ENCODE measurements at places on chromosomes 13 and 19.

DNA sequence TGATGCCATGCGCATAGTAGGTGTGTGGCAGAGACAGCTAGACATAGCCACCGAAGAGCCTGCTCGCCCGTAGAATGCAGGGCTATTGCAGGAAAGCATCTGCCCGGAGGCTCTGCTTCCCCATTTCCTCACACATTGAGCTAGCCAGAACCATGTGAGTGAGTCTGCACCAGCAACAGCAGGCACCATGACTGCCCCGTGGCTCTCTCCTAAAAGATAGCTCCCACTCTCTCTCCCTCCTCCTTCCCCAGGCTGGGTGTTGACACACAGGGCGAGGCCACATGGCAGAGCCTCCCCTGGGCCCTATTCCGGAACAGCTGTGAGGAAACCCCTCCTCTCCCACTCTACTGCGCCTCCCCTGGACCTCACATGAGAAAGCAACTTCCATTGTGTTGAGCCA is 52.3 kb upstream of the ATP12A start:
- no peak for DNase-seq
- no peaks in the 10 kb centered on the region for H3K27me3 ChIP-seq
- H3K4me1 ChIP-seq = no peaks in the 10 kb centered on the region
- H3K36me3 ChIP-seq = no peaks in the 10 kb centered on the region
- no peak overlapping the region for H3K4me3 ChIP-seq

DNA sequence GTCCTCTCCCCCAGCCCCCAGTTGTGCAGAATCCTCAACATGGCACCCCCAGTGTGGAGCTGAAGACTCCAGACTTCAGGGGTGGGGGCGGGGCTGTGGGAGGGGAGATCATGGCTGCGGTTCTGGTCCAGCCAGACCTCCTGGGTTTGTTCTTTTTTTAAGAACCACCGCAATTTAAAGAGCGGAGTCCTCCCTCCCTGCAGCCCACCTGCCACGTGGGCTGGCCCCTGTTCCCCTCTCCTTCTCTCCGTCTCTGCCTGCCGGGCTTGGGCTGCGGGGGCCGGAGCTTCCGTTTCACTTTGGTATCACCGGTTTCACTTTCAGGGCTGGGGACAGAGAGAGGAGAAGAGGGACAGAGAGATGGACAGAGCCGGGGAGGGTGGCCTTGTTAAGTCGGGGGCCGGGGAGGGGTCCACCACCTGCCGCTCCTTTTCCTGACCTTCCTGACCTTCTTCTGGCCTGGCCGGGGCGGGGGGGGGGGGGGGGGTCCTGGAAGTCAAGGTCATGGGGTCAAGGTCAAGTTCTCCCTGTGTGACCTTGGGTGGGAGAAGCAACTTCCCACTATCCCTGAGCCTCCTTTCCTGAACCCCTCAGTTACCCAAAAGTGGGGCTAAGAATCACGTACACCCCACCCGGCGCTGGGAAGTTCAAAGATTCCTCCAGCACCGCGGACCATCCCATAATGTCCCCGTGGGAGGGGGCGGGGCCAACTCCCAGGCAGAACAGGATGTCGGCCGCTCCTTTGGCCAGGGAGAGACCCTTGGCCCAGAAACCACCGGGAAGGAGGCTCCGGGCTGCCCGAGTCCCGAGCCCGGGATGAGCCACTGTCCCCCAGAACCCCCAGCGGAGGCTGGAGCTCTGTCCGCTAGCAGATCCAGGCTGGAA is 11.3 kb upstream of the ZBTB7A start:
- peak; percentile 86 for DNase-seq
- H3K36me3 ChIP-seq = no peaks in the 10 kb centered on the region
- peak overlapping the region; percentile 45 for H3K27ac ChIP-seq
- H3K4me3 ChIP-seq = peak overlapping the region; percentile 48
- H3K4me1 ChIP-seq = peaks cover 16% of the 10 kb centered on the region

- no peaks in the 10 kb centered on the region for H3K27me3 ChIP-seq
- no peaks in the 10 kb centered on the region for H3K36me3 ChIP-seq
- no peak overlapping the region for H3K4me3 ChIP-seq
- no peaks in the 10 kb centered on the region for H3K4me1 ChIP-seq
- no peak for DNase-seq
- H3K27ac ChIP-seq = no peak overlapping the region
Measured at GRCh38 chr13:40047322-40047771, 391.9 kb downstream of the COG6 start.

DNA sequence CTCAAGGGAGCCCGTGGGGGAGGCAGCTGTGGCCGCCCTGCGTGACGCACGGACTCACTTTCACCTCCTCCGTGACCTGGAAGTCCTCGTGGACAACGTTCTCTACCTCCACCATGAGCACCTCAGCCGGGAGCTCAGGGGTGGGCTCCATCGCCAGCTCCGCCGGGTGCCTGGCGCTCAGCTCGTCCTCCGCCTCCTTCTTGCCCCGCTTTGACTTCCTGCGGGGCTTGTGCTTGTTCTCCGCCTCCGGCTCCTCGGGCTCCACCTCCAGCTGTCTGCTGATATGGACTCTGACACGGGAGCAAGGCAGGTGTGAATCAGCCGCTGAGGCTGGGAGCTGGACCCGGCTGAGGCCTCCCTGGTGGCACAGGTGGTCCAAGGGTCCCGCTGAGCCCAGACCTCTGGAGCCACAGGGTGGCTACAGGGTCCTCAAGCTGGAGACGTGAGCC is 8.2 kb downstream of the LONP1 start:
- no peaks in the 10 kb centered on the region for H3K27me3 ChIP-seq
- no peaks in the 10 kb centered on the region for H3K4me1 ChIP-seq
- no peak overlapping the region for H3K27ac ChIP-seq
- H3K4me3 ChIP-seq = no peak overlapping the region

DNA sequence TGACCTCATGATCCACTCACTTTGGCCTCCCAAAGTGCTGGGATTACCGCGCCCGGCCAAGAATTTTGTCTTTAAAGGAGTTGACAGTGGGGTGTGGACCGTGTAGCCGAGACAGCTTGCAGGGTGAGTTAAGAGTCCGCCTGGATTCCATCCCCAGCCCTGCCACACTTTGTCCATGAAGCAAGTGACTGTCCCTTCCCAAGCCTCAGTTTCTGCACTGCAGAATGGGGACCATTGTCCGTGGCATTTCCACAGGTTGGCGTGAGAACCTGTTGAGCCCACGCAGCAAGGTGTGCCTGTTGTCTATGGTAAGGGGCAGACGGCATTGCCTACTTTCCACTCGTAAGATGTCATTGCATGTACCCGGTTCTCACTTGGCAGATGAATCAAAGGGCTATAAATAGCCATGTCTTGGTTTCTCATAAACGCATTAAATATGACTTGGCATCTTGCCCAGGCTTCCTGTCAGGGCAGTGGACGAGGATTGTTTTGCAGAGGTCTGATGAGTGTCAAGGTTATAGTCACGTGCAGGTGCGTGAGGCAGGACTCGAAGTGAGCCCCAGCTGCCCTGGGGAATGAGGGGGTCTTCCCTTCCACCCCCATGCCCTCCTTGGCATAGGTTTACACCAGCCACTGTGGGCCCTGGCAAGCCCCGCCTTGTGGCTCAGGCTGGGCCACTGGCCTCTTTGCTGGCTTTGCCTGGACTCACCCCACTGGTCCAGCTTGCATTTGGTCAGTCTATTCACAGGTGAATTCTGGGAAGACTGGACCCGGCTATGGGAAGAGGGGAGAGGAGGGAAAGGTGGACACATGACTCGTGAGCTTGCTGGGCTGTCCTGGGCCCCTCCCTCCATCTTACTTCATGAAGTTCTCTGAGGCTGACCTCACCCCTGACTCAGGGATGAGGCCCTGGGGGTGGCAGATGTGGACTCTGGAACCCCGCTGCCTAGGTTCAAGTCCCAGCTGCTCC is 14.6 kb downstream of the FAM187B start:
- peak overlapping the region; percentile 88 for H3K27ac ChIP-seq
- no peaks in the 10 kb centered on the region for H3K27me3 ChIP-seq
- DNase-seq = peak; percentile 90

DNA sequence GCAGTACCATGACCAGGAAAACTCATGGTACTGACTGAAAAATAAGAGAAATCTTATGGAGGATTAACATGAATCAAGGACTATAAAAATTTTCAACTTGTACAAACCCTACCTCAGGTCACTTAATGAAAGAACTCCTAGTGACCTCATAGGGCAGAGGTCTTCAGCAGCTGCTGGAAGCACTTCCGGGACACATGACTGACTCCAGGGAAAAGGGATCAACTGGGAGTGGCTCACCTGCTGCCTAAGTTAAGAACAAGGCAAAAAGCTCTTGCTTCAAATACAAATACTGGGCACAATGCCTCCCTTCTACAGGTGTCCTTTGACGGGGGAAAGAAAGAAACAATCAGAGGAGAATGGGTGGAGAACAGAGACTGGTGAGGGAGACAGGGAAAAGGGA is 18.6 kb downstream of the DOCK9 start:
- H3K27me3 ChIP-seq = no peaks in the 10 kb centered on the region
- H3K4me1 ChIP-seq = peaks cover 50% of the 10 kb centered on the region
- no peak for DNase-seq
- H3K27ac ChIP-seq = peak overlapping the region; percentile 84
- peaks cover 9% of the 10 kb centered on the region for H3K36me3 ChIP-seq

DNA sequence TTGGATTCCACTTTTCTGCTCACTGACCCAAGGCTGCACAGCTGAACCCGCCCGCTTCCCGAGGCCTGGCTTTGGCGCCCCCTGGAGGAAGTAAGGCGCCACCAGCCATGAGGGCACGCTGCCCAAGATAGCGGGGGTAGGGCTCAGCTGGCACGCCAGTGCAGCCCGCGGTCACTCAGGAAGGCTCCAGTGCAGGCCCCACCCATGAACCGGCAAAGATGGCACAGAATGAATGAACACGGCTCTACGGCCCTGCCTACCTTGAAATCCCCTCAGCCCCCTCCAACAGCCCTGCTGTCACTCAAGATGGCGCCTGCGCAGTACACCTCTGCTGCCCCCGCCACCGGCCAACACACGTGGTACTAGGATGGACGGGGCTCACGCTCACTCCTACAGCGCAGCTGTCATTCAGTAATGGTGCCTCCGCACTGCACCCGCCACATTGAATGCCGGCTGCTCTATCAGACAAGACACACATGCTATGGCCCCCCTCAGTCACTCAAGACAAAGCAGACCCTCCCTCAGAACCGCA is 3.0 kb downstream of the PEG3 start:
- peaks cover 40% of the 10 kb centered on the region for H3K4me1 ChIP-seq
- H3K36me3 ChIP-seq = peaks cover 29% of the 10 kb centered on the region
- DNase-seq = peak; percentile 90
- H3K4me3 ChIP-seq = peak overlapping the region; percentile 72
- H3K27me3 ChIP-seq = no peaks in the 10 kb centered on the region

GRCh38 chr19:3606174-3606689 is 443 bp downstream of the TBXA2R start:
- H3K27ac ChIP-seq = no peak overlapping the region
- no peak for DNase-seq
- H3K4me3 ChIP-seq = peak overlapping the region; percentile 34
- H3K27me3 ChIP-seq = peaks cover 39% of the 10 kb centered on the region
- H3K36me3 ChIP-seq = peaks cover 3% of the 10 kb centered on the region

- H3K36me3 ChIP-seq = no peaks in the 10 kb centered on the region
- H3K4me3 ChIP-seq = no peak overlapping the region
- H3K27ac ChIP-seq = no peak overlapping the region
- DNase-seq = peak; percentile 6
- no peaks in the 10 kb centered on the region for H3K4me1 ChIP-seq
Measured at GRCh38 chr13:66565279-66565678, 664.9 kb downstream of the PCDH9 start.

- no peak overlapping the region for H3K4me3 ChIP-seq
- no peaks in the 10 kb centered on the region for H3K4me1 ChIP-seq
- DNase-seq = no peak
- H3K36me3 ChIP-seq = no peaks in the 10 kb centered on the region
Measured at GRCh38 chr19:34507414-34508067, 26.0 kb downstream of the WTIP start.

DNA sequence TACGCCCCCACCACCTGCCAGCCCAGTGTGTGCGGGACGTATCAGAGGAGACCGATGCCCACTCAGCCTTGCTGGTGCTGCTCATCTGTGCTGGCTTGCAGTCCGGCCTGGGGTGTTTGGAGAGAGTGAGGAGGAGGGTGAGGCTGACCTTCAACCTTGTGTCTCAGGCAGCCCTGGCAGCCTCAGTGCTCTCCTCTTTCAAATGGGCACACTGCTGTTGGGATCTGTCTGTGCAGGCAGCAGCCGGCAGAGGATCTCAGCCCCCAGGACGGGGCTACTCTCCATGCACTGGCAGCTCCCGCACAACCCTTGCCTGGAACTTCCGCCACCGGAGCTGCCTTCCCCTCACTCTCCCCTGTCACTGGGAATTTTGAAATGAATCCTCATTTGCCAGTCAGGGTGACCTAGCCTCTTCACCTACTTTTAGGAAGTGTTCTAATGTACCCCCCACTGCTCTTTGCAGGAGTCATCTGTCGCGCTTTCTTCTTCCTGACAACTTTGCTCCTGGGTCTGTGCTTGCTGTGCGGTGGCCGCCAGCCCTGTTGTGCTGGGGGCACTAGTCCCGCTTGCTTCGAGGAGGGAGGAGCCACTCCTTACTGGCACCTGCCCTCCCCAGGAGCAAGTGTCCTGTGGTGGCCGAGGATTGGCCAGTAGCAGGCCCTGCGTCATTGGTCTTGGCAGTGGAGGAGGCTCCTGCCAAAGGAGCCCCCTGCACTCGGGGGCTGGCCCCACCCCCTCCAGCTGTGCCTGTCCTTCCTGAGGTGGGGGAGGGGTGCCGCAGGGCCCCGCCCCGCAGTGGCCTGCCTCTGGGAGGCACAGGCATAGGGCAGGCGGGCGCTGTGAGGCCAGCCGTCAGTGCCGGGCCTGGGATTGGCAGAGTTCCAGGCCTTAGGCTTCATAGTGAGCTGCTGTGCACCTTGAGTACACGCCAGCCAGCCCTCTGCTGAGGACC is 53.4 kb downstream of the TSSK6 start:
- H3K27ac ChIP-seq = peak overlapping the region; percentile 95
- H3K27me3 ChIP-seq = no peaks in the 10 kb centered on the region
- peak overlapping the region; percentile 29 for H3K4me3 ChIP-seq
- H3K36me3 ChIP-seq = peaks cover 30% of the 10 kb centered on the region
- peak; percentile 93 for DNase-seq
- peaks cover 90% of the 10 kb centered on the region for H3K4me1 ChIP-seq

DNA sequence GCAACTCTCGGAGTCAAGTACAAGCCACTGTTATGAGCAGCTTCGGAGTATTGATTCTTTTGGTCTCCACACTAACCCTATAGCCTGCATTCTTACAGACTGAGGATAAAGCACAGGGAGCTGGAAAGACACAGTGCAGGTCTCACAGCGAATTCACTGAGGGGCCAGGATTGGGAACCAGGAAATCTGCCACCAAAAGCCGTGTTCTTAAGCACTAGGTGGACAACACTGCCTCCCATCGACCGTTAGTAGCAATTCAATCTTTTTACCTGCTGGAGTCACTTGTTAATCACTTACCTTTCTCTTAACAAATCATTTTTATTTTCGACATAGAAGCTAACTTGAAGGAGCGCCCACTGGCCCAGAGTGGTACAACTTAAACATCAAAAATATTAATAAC is 6.3 kb downstream of the PMIS2 start:
- no peak overlapping the region for H3K4me3 ChIP-seq
- H3K27ac ChIP-seq = no peak overlapping the region
- H3K36me3 ChIP-seq = no peaks in the 10 kb centered on the region
- no peaks in the 10 kb centered on the region for H3K4me1 ChIP-seq

DNA sequence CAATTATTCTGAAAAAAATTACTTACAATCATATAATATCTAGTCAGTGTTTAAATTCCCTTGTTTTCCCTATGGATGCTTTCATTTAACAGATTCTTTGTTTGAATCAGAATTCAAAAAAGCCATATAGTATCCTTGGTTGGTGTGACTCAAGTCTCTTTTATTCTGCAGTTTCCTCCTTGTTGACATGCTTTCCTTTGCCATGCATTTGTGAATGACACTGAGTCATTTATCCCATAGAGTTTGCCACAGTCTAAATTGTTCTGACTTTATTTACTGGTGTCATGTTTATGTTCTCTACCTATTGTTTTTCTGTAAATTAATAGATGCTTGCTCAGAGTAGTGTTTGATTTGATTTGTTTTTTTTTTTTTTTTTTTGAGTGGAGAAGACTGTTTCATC is 893.8 kb upstream of the SLC10A2 start:
- no peak overlapping the region for H3K4me3 ChIP-seq
- no peaks in the 10 kb centered on the region for H3K36me3 ChIP-seq
- H3K27ac ChIP-seq = no peak overlapping the region
- no peak for DNase-seq
- peaks cover 4% of the 10 kb centered on the region for H3K4me1 ChIP-seq

Measured in muscle of leg (tissue), 16 donors.